ENCODE measurements at places on chromosomes 4 and X. TPM values are rescaled to one million over a fixed set of nuclear protein-coding genes. Genes with fewer than 3 reads are reported as not detected.

IL3RA gene
- total RNA-seq = not detected

P2RY4 gene
- total RNA-seq = not detected

CLDN34 gene
- 0.19 TPM for total RNA-seq

VCX gene
- not detected for total RNA-seq

PHEX gene
- not detected for total RNA-seq

USP17L17 gene
- total RNA-seq = not detected

DRD5 gene
- 0.24 TPM for total RNA-seq

RTL9 gene
- total RNA-seq = 0.31 TPM

GPR82 gene
- not detected for total RNA-seq

SLITRK2 gene
- 0.04 TPM for total RNA-seq
